Temporal lobe (tissue), 4 donors: ENCODE measurements at places on chromosomes 7 and 10. TPM values are rescaled to one million over a fixed set of nuclear protein-coding genes. Genes with fewer than 3 reads are reported as not detected.

MRLN gene
- total RNA-seq, result 0.49 TPM

KCNMA1 gene
- 49.2 TPM for total RNA-seq

BLOC1S2 gene
- total RNA-seq, result 49.2 TPM

MYO1G gene
- total RNA-seq, result 0.25 TPM

PON1 gene
- not detected for total RNA-seq

PITX3 gene
- not detected for total RNA-seq

VIM gene
- 268 TPM for total RNA-seq

LRRD1 gene
- total RNA-seq, result 0.74 TPM

HHEX gene
- total RNA-seq, result 2.0 TPM

AKR1B1 gene
- total RNA-seq, result 44.7 TPM

STK17A gene
- total RNA-seq, result 13.0 TPM

MYPN gene
- total RNA-seq, result not detected

ZNF425 gene
- 4.4 TPM for total RNA-seq
